ENCODE measurements at places on chromosomes 12 and 14.

DNA sequence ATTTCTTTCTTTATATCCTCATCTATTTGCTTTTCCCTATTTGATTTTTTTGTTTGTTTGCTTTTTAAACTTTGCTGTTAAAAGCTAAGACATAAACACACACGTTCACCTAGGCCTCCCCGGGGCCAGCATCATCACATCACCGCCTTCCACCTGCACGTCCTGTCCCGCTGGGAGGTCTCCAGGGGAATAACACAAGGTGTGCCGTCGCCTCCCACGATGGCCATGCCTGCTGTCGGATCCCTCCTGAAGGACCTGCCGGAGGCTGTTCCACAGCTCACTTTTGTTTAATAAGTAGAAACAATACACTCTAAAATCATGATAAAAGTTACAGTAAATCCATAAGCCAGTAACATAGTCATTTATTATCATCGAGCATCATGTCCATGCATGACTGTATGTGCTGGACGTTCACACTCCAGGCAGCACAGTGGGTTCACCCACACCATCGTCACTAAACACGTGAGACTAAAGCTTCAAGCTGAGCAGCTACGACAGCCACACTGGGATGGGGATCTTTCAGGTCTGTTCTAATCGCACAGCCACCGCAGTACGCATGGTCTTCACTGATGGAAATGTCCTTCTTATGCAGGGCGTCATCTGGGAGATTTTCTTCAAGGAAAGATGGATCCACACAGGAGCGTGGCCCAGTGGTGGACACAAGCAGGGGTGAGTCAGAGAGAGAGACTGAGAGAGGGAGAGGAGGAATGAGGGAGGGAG, 3.6 kb downstream of the RIMBP2 start:
- DNase-seq: no peak

GRCh38 chr14:26448181-26448855, 149.5 kb downstream of the NOVA1 start:
- no peak for DNase-seq

DNA sequence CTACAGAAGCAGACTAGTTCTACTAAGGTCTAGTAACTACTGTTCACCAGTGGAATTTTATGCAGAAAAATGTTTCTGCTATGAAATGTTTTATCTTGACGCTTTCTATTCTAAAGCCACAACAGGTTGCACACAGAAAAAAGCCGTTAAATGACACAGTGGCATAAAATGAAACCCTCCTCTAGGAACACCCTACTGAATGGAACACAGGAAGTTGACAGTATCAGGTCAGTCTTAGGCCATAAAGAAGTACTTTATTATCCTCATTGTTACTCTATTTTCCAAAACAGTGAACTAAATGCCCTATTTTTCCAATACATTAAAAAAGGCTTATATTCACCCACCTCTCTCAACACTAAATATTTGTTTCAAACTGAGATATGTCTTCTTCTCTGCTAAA, 21.9 kb downstream of the EPS8 start:
- no peak for DNase-seq

- no peak for DNase-seq
These were observed 55.5 kb downstream of the KCNA5 start for GRCh38 chr12:5099136-5099535.

DNA sequence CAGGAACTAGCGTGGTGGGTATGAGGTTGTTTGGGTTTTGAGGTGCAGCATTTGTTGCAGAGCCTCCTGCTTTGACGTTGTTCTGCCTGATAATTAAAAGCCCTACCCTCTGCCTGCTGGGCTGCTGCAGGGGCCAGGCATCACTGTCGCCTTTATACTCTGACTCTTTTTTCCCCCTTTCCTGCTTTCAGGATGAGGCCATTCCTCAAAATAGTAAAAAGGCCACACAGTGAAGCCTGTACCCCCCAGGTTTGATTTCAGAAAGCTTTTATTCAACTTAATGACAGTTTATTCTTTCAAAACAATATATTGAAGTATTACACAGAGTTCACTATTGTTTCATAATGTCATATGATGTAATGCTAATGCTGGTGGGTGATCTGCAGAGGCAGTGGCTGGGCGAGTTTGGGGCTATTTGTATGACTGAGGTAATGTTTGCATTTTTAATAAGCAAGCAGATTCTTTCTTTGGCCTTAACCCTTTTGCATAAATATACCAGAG, 9.1 kb downstream of the BORCS5 start:
- no peak for DNase-seq

DNA sequence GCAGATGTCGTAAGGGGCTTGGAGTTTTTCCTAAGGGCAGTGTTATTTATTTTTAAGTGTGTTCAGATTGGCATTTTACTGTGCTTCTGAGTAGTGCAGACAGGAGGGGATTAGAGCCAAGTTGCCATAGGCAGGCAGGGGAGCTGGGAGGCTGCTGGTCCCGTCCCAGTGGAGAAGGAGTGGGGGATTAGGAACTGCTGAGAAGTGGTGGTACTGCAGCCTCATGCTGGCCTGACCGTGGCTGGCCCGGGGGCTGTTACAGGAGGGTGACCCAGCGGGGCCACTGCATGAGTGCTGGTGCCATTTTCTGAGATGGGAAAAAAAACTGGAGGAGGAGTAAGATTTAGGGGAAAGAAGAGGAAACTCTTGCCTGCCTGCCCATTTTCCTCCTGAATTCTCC, 52.3 kb upstream of the DLK1 start:
- no peak for DNase-seq

- DNase-seq: no peak
These were observed 13.7 kb downstream of the HNRNPC start for GRCh38 chr14:21255385-21256101.

DNA sequence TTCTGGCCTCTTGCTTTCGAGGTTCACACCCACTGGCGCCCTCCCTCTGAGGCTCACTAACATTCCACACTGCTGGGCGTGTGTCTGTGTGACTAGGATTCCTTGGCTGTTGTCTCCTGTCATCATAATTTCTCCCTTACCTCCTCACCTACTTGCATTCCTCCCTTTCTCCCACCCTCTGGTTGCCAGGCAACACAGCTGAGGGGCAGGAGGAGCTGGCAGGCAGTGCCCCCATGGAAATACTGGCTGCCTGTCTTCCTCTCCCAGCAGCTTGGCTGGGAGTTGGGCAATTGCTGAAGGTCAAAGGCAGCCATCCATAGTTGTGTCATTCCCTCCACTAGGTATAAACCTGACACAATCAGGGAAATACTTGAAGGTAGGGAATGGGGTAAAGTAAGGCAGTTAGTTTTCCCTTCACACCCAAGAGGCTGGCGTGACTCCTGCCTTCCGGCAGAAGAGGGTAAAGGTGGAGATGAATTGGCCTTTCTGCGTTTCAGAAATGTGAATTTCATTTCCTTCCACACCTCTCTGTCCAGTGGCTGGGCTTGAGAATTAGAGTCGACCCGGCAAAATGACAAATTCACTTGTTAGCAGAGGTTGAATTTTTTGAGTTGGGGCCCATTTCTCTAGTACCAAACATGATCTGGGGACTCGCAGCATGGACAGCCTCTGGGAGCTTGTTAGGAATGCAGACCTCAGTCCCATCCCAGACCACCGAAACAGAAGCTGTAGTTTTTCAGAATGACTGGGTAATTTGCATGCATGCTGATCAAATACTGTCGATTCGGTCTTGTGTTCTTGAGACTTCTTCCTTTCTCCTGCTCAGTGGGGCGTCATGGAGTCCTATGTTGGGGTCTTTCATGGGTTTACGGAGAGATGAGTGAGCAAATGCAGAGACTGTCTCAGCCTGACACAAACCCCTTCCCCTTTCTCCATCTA, 24.3 kb upstream of the EMP1 start:
- no peak for DNase-seq

- DNase-seq: no peak
These were observed 33.2 kb downstream of the AKAP3 start for GRCh38 chr12:4615667-4616066.

DNA sequence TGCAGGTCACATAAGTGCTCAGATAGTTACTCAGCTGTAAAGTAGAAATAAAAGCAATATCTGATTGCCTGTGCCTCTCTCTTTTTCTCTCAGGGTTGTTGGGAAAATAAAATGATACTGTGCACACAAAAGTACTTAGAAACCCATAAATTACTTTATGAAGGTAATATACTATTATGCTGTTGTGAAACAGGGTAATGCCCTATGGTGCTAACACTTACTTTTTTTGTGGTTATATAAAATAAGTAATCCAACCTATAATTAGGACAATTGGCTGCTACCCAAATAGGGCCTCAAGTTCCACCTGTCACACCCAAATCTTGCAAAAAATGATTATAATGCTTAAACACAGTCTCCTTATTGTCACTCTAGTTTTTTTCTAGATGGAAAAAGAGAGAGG, 50.6 kb downstream of the DAAM1 start:
- peak; percentile 50 for DNase-seq

DNA sequence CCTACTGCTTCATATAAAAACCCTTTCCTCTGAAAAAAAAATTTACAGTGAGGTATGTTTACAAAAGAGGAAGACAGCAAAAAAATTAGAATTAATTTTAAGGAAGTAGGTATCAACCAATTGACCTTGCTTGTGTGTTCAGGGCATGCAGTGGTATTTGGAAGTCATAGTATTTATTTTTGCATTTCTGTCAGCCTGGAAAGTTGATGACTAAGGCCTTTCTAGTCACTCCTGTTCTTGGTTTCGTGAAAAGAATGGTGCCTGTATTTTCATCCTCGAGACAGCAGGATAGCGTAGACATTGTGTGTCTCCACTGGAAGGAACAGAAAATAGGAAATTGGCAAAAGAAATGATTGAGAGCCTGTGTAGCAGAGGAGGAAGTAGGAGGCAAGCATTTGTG, 24.5 kb downstream of the SLC16A7 start:
- no peak for DNase-seq

GRCh38 chr14:77151245-77151644, 9.7 kb upstream of the ZDHHC22 start:
- DNase-seq: peak; percentile 30

DNA sequence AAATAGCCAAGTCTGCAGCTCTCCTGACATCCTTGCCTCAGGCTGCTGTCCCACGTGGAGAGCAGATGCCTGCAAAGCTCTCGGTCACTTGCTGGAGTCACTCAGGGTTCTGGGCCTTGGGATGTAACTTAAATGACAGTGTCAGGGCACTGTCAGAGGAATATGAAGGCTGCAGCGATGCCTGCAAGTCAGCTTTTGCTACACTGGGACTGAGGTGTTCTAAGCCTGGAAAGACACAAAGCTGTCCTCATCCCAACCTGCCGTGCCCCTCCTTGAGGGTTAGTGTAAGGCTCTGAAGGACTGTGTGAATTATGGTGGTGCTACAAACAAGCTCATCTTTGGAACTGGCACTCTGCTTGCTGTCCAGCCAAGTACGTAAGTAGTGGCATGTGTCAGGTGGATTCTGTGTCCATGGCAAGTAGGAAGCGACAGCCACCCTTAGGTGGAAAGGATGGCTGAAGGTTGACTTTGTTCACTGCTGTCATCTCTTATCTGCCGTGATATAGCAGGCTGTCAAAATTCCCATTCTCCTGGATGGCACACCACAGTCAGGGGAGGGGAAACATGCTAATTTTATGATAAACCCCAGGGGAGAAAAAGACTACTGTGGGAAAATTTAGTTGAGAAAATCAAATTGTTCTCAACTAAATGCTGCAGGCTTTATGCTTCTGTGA, 79.9 kb downstream of the DAD1 start:
- no peak for DNase-seq

DNA sequence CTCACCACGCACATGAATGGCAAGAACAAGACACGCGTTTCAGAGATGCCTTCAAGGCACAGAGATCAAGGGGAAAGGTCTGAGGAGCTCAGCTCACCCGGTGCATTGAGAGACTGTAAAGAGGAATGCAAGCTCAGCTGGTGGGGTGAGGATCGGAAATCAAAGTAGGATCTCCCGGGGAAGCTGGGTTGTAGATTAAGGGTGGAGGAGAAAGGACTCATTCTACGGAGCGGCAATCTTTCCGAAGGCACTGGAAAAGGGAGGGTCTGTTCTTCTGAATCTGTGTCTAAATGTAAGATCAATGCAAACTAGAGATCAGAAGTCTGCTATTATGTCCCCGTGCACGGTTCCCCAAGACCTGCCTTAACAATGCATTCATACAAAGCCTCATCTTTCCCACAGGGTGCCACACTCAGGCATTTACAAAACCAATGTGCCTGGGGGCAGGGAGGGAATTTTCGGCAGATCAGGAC, 41.6 kb upstream of the PYGL start:
- DNase-seq: no peak

- peak; percentile 93 for DNase-seq
These were observed 59.3 kb downstream of the C14orf132 start for GRCh38 chr14:96098309-96098998.

DNA sequence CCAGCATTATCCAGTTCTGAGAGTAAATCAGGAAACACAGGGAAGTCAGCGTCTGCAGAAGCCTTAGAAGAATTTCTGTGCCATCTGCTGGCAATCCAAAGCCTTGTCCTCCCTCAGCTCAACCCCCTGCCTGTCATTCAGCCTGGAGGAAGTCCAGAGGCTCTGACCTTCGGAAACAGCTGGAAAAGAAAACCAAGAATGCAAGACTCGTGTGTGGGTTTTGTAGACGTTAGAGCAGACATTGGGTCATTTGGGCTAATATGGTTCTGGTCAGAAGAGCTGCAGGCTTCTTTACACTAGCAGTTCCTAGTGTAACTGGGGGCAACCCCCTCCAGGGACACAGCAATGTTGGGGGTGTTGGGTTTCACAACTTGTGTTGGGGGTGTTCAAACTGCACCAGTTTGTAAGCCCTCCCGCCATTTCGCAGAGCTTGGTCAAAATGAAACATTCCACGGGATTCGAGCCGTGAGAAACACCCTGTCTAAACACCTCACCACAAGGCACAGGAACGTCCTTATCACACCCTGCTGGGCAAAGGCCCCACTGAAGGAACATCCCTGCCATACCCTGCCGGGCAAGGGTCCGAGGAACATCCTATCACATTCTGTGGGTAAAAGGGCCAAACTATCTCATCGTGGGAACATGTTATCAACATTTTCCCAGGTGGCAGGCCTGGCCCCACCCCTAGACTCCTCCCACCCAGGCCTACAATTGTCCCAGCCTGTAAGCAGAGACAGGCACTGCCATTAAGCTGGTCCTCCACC, 21.0 kb upstream of the SERPINA4 start:
- no peak for DNase-seq

DNA sequence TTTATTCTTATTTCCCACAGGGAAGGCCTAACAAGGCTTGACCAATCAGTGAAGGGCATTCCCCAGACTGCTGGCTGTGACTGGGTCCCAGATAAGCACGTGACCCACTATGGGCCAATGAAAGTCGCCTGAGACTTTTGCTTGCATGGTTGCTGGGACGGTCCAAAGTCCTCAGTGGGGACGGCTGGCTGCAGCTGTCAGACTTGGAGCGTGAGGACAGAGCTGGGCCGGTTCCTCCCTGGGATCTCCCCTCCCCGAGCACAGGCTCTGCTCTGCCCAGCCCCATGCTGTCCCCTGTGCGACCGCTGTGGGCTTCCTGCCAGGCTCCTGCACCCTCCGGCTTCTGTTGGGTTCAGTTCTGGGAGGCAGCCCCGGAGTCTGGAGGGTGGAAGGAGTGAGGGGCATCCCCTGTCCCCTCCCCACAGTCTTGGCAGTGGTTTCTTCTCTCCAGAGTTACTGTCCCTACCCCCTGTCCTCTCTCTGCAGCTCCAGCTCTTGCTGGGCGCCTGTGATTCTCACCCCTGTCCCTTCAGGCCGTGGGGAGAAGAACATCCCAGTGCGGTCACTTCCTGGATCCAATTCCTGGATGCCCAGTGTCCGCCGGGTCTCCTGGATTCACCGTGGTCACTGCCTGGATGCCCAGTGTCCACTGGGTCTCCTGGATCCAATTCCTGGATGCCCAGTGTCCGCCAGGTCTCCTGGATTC, 50.1 kb downstream of the GALNT9 start:
- DNase-seq: no peak

- DNase-seq: no peak
These were observed 61.7 kb downstream of the BTBD7 start for GRCh38 chr14:93271111-93271510.

All from COR-L47 (cell line).